AG04450 (cell line): ENCODE measurements at places on chromosomes 2 and 18.

- DNase-seq, result no peak
Measured at GRCh38 chr2:44535376-44535775, 173.6 kb downstream of the CAMKMT start.

DNA sequence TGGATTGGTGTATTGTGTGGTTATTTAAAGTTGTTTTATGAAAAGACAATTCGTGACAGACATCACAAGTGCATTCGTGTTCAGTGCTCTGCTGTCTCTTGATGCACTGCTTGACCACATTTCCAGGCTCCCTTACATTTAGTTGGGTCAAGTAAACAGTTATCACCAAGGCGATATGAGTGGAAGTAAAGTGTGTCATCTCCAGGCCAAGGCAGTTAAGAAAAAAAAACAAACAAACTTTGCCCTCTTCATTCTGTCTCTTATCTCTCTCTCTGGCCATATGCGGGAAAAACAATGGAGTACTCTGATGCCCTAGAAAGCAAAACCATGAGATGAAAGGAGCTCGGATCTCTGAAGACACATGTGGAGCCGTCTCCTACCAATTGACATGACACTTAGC lies 131.1 kb downstream of the DSEL start:
- DNase-seq, result no peak

GRCh38 chr2:144438801-144439631 lies 80.9 kb downstream of the ZEB2 start:
- DNase-seq, result no peak

- DNase-seq, result no peak
Measured at GRCh38 chr2:104746858-104747257, 107.1 kb upstream of the POU3F3 start.
